ENCODE measurements at places on chromosomes 2 and 18.
A peak's percentile ranks its signal among the peaks of the same experiment; 100 is the strongest.

DNA sequence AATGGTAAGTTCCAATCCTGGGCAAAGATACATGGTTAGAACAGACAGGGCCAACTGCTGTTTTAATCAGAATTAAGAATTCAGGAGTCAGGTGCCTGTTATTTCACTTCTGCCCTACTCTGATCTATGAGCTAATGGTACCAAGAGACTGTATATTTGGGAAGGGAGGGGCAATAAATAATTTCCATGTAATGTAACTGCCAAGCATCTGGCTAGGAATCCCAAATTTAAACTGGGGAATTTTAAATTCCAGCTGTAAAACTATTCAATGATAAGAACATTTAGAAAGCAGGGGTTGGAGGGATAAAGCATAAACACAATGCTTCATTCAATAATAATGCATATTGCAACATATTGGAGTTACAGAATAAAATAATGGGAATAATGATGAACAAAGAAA, 49.7 kb downstream of the SCN7A start:
- no peak for DNase-seq

DNA sequence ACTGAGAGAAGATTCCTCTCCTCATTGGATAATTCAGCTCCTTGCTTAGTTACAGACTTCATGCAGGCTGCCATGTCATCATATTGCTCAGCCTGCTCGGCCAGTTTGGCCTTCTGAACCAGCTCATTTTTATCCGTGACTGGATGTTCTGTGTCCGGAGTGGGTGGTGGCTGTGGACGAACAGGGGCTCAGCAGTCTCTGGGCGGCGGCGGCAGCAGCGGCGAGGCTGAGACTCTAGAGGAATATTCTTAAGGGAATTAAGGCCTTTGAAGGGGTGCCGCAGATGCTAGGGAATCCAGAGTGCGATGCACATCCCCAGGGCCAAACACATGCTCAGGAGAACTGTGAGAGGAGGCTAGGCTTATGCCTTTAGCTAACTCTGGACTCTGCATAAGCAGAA, 97.9 kb upstream of the GYPC start:
- no peak for DNase-seq

DNA sequence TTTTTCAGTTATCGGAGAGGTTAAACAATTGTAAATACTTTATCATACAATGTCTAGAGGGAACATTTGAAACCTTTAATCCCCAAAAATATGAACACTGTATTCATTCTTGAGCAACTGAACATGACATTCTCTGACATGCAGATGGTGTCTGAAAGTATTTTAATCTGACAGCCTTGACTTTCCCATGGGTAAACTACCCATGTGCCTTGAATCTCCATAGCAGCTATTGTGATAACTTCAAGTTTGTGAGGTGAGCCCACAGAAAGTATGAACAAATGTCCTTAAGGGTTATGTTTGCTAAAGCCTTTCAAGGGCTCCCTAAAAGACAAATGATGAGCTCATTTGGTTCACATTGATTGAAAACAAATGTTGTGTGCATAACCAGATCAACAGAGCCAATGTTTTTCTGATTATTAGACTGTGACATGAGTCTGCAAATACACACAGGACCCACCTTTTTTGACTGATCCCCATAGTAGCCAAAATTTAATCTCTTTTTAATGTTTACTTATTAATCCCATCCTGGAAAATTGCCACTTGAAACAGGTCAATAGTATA, 1326.0 kb downstream of the LRP1B start:
- DNase-seq = no peak

DNA sequence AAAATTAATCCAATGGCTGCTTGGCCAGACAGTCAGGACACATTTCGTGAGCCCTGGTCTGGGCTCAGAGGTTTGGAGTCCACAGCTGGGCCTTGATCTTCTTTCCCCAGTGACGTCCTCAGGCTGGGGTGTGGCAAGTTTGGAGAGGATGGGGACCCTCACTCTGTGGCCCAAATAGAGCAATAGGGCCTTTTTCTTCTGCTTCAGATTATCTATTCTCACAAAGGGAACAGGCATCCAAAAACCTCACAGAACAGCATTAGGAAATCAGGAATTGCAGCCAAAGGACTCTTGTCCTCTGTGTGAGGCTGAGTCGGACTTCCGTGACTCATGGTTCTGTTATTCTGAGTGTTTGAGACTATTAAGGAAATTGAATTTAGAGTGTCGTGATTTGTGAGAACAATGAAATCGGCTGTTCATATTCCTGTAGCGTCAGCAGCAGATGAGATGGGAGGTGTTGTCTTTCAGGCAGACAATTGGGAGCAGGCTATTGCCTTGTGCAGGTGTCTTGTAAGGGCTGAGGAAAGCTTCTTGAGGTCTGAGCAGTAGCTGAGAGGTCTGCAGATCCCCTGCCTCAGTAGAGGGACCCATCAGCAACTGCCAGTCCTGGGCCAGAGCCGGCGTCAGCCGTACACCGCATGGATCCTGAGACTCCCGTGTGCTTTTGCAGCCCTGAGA, 113.8 kb downstream of the SH3RF3 start:
- DNase-seq = no peak

- DNase-seq = no peak
Measured at GRCh38 chr18:48207733-48208132, 201.4 kb downstream of the ZBTB7C start.

DNA sequence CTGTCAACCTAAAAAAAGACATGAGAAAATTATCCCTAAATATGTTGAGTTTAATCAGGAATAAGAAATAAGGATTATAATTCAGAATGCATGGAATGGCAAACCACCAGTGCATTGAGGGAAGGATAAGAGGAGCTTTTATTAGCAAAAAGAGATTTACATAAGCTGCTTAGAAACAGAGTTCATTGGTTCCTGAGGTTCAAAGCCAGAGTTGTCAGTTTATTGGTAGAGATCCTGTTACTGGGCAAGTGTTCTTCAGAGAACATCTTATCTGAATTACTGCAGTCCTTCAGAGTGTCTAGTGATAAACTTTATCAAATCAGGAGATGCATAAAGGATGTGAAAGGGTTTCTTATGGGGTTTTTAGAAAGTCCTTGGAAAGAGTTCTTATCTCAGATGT, 76.0 kb upstream of the MEX3C start:
- DNase-seq = no peak

GRCh38 chr18:35998967-35999366, 26.5 kb downstream of the RMP24 start:
- no peak for DNase-seq

DNA sequence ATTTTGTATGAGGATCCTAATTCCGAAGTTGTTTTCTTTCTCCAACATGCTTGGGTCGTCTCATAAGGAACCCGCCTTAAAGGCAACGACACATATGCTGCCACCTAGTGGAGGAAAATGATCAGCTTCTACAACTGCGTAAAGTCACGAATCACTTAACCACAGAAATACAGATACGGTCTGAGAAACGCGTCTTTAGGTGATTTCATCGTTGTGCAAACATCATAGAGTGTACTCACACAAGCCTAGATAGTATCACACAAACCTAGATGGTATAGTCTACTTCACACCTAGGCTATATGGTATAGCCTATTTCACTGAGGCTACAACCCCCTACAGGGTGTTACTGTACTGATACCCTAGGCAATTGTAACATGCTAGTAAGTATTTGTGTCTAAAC, 13.1 kb downstream of the GNLY start:
- DNase-seq = peak; percentile 31

DNA sequence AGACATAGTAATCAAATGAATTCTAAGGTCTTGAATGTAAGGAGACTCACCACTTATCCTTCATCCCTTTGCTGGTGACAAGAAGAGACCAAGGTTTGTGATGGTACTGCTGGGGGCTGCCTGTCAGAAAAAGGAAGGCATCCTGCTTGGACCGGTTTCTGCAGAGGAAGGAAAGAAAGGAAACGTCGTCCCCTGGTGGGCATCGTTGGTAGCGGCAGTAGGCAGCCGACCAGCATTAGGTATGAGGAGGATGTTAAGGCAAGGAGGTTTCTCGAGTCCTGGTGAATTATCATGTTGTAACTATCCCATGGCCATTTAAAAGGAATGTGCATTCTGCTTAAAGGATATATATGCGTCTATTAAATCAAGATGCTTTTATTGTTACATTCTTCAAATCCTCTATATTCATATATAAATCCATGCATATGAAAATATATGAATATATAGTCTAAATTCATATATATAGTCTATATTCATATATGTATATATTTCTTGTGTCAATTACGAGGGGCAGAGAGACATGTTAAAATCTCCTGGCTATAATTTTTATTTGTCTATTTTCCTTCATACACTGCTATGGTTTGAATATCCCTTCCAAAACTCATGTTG, 94.4 kb upstream of the TGFA start:
- DNase-seq = peak; percentile 35

- DNase-seq = no peak
Measured at GRCh38 chr2:10846110-10846861, 33.7 kb upstream of the PDIA6 start.

GRCh38 chr2:32136097-32136496, 29.6 kb upstream of the SLC30A6 start:
- DNase-seq = no peak

DNA sequence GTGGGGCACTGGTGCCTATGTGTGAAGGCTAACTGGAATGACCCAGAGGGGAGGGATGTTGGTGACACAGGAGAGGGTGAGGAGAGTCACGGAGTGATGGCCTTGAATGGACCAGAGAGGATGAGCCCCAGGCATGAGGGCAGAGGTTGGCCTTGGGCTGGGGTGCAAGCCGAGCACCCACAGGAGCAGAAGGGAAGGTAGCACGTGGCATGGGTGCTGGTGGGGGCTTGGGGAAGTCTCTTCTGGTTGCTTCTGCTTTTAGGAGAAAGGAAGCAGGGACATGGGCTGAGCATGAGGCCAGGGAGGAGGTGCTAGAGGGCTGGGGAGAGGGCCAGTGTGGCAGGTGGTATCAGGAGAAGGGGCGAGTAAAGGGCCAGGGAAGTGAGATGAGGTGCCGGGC, 183.8 kb downstream of the DYSF start:
- no peak for DNase-seq

DNA sequence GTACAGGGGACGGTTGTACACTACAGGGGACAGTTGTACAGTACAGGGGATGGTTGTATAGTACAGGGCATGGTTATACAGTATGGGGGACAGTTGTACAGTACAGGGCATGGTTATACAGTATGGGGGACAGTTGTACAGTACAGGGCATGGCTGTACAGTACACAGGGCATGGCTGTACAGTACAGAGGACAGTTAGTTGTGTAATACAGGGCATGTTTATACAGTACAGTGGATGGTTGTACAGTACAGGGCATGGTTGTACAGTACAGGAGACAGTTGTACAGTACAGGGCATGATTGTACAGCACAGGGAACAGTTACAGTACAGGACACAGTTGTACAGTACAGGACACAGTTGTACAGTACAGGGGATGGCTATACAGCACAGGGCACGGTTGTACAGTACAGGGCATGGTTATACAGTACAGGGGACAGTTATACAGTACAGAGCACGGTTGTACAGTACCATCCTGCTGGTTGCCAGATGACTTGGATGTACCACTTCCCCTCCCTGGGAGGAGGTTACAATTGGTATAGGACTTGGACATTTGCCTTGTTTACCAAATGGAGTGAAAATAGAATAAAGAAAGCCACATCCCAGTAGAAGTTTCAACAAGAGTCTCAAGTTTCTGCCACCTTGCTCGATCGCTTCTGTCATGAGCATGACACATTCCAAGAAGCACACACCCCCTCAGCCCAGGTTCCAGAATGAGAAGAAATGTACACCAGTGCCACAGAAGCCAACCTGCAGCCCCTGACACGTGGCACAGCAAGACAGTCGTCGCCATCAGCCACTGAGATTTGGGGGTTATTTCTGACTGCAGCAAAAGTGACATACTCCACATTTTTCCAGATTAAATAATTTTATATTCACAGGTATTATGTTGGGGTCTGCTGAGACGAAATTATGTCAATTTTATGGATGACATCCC, 16.0 kb downstream of the CYRIA start:
- DNase-seq = no peak

DNA sequence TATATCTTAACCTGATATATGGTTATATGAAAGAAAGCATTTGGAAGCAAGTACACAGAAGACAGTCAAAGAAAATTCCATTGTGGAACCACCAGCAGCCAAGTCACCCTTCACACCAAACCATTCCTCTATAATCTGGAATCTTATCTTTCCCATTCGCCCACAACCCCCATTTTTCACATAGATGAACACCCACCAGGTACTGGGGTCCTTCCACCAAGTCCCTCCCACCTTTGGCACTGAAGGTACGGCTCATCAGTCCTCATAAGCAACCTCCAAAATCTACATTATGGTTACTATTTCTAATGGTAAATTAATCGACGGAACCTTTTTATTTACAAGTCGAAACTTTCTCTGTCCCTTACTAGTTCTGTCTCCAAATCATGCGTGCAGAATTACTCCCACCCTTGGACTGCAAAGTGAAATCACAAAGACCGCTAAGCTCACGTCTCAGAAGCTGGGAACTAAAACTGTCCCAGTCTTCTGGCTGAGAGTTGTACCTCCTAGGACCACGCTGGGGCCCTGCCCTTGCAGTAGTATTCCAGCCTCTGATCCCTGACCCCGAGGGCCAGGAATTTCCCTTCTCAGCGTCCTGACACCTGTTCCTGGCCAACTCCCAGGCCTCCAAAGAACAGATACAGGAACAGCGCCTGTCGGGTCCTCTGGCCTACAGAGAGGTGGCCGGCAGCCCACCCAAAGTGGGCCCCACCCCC, 702 bp downstream of the OLA1 start:
- no peak for DNase-seq

DNA sequence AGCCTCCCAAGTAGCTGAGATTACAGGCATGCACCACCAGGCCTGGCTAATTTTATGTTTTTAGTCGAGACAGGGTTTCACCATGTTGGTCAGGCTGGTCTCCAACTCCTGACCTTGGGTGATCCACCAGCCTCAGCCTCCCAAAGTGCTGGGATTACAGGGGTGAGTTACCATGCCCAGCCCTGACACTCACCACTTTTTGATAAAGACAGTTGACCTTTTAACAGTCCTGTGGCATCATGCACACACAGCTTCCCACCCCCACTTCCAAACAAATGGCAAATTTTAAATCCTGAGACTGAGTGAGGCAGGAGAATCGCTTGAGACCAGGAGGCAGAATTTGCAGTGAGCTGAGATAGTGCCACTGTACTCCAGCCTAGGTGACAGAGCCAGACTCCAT, 6.2 kb upstream of the DNAJB2 start:
- DNase-seq = no peak

DNA sequence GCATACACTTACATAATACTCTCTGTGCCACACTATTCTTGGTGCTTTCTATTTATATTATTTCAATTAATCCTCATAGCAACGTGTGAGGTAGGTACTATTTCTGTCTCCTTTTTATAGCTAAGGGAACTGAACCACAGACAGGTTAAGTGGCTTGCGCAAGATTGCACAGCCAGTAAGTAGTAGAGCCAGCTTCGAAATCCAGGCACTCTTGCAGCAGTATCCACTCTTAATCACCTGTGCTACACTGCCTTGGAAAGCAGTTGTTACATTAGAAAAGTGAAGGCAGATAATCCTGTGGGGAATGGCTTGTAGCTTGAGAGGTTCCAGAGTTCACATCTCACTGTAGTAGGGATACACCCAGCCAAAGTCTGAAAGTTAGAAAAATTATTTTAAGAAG, 198.3 kb downstream of the LDLRAD4 start:
- no peak for DNase-seq
